NCI-H1930 (cell line): ENCODE measurements at places on chromosomes 3 and 15.

GRCh38 chr3:59563072-59563605, 513.3 kb upstream of the CFAP20DC start:
- DNase-seq, result no peak

DNA sequence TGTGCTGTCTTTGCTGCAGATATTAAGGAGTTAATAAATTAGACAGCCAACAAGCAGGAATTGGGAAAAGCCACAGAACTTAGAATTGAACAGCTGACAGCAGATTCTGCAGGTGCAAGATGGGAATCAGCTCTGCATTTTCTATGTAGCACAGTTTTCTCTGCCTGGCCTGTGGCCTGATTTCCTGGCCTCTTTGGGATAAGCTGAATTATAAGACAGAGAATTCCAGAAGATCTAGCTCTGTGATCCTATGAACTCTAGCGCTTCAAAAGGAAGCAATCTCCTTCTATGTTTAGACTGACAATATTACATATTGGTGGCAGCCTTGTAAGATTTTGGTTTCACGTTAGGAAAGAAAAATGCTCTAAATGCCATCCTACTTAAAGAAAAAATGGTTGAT, 24.0 kb upstream of the SOX2 start:
- no peak for DNase-seq

DNA sequence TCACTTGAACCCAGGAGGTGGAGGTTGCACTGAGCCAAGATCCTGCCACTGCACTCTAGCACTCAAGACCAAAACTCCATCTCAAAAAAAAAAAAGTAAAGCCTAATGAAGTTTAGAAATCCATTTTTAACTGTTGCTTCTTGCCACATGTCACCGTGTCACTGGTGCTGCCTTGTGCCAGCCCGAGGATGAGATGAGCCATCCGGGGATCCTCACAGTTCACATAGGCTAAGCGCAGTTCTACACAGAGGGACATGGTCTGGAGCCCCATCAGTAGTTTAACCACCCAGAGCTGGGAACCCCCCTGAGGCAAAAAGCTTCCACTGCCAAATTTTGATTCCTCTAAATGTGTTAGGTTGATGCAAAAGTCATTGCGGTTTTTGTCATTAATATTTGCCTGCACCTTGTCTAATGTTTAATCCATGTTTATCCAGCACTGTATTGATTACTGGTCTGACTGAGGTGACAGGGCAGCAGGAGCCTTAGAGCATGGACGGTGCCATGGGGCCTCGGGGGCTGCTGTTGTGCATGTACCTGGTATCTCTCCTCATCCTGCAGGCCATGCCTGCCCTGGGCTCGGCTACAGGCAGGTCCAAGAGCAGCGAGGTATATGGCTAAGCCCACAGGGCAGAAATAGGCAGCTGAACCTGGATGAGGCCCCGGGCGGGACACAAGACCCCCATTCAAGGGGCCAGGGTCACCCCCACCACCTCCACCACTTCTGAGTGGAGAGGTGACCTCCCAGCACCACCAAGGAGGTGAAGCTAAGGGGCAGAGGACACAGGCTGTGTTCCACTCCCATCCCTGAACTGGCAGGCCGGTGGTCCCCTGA, at the start of gene ITIH1:
ITIH1 (plus strand) TSS at position 473 of the 832 bp plus-strand sequence; CDS start at position 490, 17 bp downstream.
- DNase-seq, result no peak

DNA sequence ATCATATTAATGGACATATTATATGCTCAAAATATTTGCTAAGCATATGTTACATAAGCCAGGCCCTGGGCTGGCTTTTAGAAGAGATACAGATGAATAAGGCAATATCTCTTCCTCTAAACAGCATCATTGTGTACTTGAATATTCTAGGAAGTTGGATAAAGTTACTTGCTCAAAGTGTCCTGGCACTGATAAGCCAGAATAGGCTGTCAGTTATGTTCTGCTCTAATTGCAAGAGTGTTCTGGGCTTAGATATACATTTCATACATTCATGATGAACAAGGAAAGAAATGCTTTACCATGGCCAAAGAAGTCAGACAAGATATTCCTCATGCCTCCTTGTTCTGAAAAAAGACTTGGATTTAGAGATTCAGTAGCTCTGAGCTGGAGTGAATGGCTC, 40.7 kb downstream of the KBTBD12 start:
- DNase-seq, result no peak

DNA sequence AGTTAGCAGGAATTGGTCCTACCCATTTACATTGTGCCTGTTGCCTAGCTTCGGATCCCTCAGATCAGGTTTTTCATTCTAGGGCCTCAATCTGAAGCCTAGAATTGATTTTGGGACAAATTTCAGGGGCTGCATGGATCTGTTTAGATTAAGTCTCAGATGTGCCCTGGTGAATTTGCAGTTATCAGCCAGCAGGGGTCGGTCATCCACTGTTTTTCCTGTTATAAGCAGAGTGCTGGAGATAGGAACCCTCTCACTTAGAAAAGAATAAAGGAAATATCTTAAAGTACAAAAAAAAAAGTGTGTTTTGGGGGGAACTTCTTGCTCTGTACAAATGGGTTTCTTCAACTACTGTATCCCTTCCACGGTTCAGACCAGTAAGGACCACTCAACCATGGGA, 212.5 kb downstream of the BCHE start:
- no peak for DNase-seq

GRCh38 chr15:38876211-38876610, 311.6 kb upstream of the RASGRP1 start:
- no peak for DNase-seq

DNA sequence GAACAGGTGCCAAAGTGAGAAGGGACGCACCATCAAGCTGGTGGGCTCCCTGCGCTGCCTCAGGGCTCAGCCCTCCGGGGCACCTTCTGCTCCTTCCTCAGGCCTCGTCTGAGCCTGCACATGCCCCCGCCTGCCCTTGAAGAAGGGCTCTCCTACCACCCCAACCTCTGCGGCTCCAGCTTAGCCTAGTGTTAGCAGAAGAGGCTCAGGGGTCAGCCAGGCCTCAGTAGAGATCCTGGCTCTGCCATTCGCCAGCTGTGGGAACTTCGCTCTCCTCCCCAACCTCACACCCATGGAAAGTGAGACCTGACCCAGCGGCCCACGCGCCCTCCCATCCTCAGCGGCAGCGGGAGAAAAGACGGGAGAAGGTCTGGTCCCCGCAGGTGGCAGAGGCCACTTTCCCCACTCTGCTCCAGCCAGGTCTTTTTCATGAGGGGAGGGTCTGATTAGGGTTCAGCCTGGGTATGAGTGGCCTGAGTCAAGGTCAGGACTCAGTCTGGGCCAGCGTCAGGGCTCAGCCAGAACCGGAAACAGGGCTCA, 8.2 kb downstream of the GRIP2 start:
- DNase-seq, result no peak

DNA sequence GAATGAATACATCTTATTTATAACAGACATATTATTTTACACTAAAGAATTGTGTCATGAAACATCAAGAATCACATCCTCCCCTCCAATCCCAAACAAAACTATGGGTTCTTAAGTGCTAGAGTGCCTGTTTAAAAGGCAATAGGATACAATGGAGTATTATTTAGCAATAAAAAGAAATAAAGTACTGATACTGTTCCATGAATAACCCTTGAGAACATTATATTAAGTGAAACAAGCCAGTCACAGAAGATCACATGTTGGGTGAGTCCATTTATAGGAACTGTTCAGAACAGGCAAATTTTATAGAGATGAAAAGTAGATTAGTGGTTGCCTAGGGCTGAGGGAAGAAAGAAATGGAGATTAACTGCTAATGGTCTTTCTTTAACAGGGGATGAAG, 86.5 kb downstream of the ANKRD28 start:
- DNase-seq, result no peak

- no peak for DNase-seq
Measured at GRCh38 chr3:120275618-120276017, 9.4 kb downstream of the GPR156 start.
